ENCODE measurements at places on chromosomes 12 and 14. TPM values are rescaled to one million over a fixed set of nuclear protein-coding genes. Genes with fewer than 3 reads are reported as not detected.

Gene CCDC177
- 0.75 TPM for total RNA-seq

Gene EIF2S3B
- total RNA-seq: 3.3 TPM

Gene TFCP2
- 46.8 TPM for total RNA-seq

Gene ATXN7L3B
- 44.1 TPM for total RNA-seq

Gene KLRC1
- not detected for total RNA-seq

Gene C12orf54
- not detected for total RNA-seq

Gene RAB15
- total RNA-seq: 26.2 TPM

Gene LHX5
- not detected for total RNA-seq

Gene TOGARAM1
- total RNA-seq: 4.4 TPM

Gene SLC25A47
- 0.06 TPM for total RNA-seq

Gene KCNJ8
- not detected for total RNA-seq

Gene SLC4A8
- total RNA-seq: 1.4 TPM

Gene CCDC175
- total RNA-seq: not detected

Gene GLIPR1L1
- not detected for total RNA-seq

Gene MGP
- total RNA-seq: not detected

Gene KRT85
- total RNA-seq: not detected

Gene GPATCH2L
- total RNA-seq: 25.5 TPM

Gene RPS6KL1
- 31.0 TPM for total RNA-seq

Gene RASSF9
- 0.31 TPM for total RNA-seq

Gene KRT72
- not detected for total RNA-seq

Gene DDIT3
- total RNA-seq: 23.7 TPM

Gene RNASE3
- not detected for total RNA-seq

All from G401 (cell line).